ENCODE measurements at places on chromosomes 4 and X.

- no peak for DNase-seq
These were observed 111.6 kb upstream of the WDR17 start for GRCh38 chr4:175953960-175954521.

GRCh38 chrX:146863566-146863965, 49.0 kb upstream of the CXorf51A start:
- DNase-seq, result no peak

DNA sequence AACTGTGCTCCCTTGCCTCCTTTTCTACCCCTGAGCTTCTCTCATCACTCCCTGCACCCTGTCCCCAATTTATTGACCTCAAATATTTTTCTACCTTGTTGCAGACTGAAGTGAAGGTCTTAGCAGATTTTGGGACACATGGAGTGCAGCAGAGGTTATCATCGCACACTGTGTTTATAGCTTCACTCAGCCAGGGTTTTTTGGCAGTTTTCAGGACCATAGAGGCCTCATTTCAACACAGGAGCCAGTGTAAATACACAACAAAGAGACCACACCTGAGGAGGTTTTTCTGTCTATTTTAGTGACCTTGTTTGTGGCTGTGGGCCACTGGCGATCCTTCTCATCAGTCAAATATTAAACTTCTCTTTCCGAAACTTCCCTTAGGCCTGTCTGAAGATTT, 457.1 kb downstream of the SPRY1 start:
- no peak for DNase-seq

GRCh38 chrX:11215191-11215921, 77.9 kb upstream of the AMELX start:
- DNase-seq, result no peak

DNA sequence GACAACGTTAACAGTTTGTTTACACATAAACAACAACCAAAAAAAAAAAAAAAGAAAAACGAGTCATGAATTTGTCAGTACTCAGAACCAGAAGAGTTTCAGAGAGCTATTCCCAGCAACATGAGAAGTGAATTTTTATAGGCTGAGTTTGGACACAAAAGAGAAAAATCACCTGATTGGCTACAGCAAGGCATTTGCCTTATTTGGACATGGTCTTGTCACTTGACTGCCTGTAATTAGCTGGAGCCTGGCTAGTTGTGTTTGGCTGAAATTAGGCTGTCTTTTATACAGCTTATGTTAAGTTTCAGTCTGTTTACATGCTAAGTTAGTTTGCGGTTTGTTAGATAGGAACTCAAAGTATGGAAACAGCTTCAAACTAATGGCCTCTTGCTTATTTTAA, 880 bp upstream of the TEX13A start:
- DNase-seq, result no peak

- no peak for DNase-seq
These were observed 17.0 kb downstream of the PRKG2 start for GRCh38 chr4:81197864-81198524.
